ENCODE measurements at places on chromosomes 3 and 15. TPM values are rescaled to one million over a fixed set of nuclear protein-coding genes. Genes with fewer than 3 reads are reported as not detected.

FEZF2 gene
- total RNA-seq: not detected

CKMT1A gene
- total RNA-seq: not detected

NEO1 gene
- 3.4 TPM for total RNA-seq

ST3GAL6 gene
- total RNA-seq: 0.12 TPM

PIERCE2 gene
- not detected for total RNA-seq

SEMA3B gene
- 0.16 TPM for total RNA-seq

TNNC1 gene
- total RNA-seq: 1.4 TPM

PCSK6 gene
- 1.5 TPM for total RNA-seq

IQCF5 gene
- total RNA-seq: not detected

ZBTB20 gene
- total RNA-seq: 5.6 TPM

ENTPD3 gene
- total RNA-seq: not detected

ZNF639 gene
- 32.2 TPM for total RNA-seq

CA12 gene
- total RNA-seq: not detected

IL16 gene
- total RNA-seq: 118 TPM

NEDD4 gene
- total RNA-seq: 14.9 TPM

MUC13 gene
- not detected for total RNA-seq

CRYGS gene
- total RNA-seq: 4.7 TPM

ZNF710 gene
- total RNA-seq: 14.1 TPM

TF gene
- total RNA-seq: 0.16 TPM

NEK11 gene
- total RNA-seq: 0.96 TPM

HRG gene
- not detected for total RNA-seq

ROPN1 gene
- not detected for total RNA-seq

AGTR1 gene
- not detected for total RNA-seq

ATP13A3 gene
- 78.3 TPM for total RNA-seq

IGF2BP2 gene
- 0.09 TPM for total RNA-seq

OSBPL10 gene
- 2.3 TPM for total RNA-seq

PTX3 gene
- not detected for total RNA-seq

CTDSPL gene
- total RNA-seq: 8.5 TPM

CHRNA7 gene
- total RNA-seq: 0.55 TPM

NPRL2 gene
- 49.7 TPM for total RNA-seq
